Hypothalamus (tissue), 51 donors: ENCODE measurements at places on chromosomes 5 and 9.

GRCh38 chr9:134632329-134632728 is 9.3 kb upstream of the COL5A1 start:
- no peak for DNase-seq

GRCh38 chr5:151607304-151607703 is 16.2 kb upstream of the FAT2 start:
- DNase-seq: no peak

DNA sequence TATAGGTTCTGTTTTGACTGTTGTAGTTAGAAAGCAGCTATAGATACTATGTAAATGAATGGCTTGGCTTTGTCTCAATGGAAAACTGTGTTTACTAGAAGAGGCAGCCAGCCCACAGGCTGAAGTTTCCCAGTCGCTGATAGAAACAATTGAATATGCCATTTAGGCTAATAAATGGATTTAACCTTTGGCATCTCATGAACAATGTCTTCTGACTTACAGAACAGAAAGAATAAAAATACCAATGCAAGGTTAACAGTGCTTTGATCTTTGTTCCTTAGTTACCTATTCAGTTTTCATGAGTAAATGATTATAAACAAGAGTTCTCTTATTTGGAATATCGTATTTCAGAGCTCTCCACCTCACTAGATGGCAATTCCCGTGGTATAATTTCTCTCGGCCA is 120.6 kb downstream of the PAM start:
- DNase-seq: no peak

GRCh38 chr9:136100700-136101614 is 5.9 kb upstream of the NACC2 start:
- DNase-seq: no peak

DNA sequence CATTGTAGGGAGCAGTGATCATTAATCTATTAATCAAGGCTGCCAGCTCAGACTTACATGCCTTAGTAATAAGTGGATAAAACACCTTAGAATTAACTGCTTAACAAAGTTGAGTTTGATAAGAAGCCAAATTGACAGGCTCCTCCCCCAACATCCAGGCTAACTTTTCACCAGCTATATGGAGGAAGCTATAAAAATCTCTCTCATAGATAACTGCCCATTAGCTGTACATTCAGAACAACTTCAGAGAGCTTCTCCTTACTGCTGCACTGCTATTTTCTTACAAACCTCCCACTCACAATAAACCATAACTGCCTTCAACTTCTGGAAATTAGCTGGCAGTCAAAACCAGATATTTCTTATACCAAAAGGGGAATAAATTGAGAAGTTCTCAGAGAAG is 364.1 kb downstream of the PRELID2 start:
- DNase-seq: no peak

DNA sequence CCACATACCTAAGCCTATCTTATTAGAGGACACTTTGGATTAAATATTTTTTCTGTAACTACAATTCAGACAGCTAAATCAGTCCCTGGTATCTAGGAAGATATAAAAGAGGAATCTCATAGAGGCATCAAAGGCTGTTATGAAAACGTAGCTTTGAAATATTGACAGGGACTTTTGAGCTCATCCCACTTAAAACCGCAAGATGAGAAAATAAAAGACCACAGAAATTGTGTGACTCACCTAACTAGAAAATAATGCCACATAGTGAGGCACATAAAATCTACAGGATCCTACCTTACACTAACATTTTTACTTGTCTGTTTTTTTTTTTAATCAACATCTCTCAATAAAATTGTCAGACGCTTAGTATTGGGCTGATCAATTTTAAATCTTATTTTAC is 686.5 kb upstream of the COX7C start:
- DNase-seq: no peak

- DNase-seq: no peak
Observed at GRCh38 chr5:2299388-2300220, 416.9 kb upstream of the IRX4 start.

- DNase-seq: no peak
Observed at GRCh38 chr9:17005056-17005823, 129.6 kb upstream of the CNTLN start.

DNA sequence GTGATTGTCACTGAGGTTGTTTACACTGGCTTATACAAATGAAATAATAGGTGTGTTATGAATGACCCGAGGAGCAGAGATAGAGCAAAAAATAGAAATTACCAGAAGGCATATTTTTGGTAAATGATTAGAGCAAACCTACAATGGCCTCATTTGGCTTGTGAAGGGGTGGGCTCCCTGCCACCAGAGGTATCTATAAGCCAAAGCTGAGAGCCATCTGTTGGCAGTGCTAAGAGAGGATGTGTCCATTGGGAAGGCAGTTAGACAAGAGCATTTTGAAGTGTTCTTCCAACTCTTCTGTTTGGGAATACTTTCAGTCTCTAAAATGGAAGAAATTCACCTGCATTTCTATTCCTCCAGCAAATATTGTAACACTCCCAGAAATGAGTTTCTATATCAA is 10.6 kb downstream of the NIPAL4 start:
- DNase-seq: no peak

- DNase-seq: no peak
Observed at GRCh38 chr5:84028093-84028492, 307.4 kb upstream of the HAPLN1 start.

DNA sequence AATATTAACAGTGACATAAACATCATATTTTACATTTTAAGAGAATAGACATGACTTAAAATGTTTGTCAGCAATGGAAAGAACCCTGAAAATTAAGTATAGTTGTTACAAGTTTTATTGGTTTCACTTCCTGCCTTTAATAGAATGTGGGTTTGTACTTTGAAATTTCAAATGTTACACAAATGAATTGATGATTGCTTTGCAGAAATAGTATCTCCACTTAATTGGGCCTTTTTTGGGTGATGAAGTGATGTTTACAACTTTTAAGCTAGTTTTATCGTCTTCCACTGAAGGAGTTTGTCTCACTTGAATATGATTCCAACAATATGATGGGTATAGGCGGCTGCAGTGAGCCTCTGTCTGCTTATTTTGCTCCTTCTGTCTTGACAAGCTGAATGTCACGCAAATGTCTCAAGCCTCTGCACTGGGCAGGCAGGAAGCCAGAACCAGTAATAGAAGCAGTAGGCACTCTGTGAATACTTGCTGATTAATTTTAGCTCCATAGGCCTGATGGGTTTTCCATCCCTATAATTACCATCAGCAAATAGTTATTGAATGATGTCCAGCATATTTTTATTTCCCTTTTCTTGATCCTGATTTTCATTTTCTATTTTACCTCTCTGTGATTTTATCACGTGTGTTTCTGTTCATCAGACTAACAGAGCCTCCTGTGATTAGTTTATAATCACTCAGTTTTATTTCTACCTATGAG is 10.6 kb upstream of the NR3C1 start:
- DNase-seq: no peak

- DNase-seq: no peak
Observed at GRCh38 chr5:1472964-1473628, 27.9 kb upstream of the SLC6A3 start.

- no peak for DNase-seq
Observed at GRCh38 chr5:131976414-131977211, 31.1 kb upstream of the MEIKIN start.

GRCh38 chr5:157761690-157762621 is 18.4 kb downstream of the LSM11 start:
- no peak for DNase-seq

GRCh38 chr9:110555551-110556331 is 23.8 kb downstream of the SVEP1 start:
- DNase-seq: no peak

DNA sequence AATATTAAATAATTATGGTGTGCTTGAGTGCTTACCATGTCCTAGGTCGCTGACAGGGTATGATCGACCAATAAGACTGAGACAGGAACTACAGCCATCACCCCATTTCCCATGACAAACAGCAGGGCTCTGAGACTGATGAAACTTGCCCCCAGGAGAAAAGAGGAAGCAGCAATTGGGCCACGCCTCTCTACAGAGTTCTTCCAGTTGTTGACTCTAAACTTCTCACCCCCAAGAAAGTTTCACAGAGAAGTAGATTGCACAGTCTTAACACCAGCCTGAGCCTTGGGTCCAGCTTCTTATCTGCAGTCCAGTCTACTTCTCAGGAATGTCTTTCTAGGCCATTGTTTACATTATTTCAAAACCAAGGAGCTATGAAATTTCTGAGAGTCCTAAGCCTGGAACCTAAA is 182.2 kb upstream of the ANKRD55 start:
- peak; percentile 31 for DNase-seq

- DNase-seq: no peak
Observed at GRCh38 chr5:124592891-124593290, 153.5 kb downstream of the ZNF608 start.

DNA sequence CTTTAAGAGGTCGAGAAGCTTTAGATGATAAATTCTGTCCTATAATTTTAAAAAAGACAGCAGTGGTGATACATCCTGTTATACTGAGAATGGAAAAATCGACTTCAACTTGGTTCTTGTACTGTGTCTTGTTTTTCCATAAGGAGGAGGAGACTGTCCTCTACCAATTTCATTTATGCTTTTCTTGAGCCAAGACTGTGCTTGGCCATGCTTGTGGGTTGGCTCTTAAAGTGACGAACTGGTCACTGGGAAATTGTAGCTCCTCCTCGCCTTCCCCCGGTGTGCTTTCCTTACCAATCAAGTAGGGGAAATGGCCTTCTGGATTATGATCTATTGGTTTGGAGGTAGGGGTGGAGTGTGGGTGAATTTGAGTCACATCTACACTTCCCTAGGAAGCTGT is 67.1 kb upstream of the HSPB3 start:
- no peak for DNase-seq

GRCh38 chr9:88672874-88673689 is 138.1 kb downstream of the NXNL2 start:
- no peak for DNase-seq

GRCh38 chr5:13913962-13914361 is 30.5 kb downstream of the DNAH5 start:
- no peak for DNase-seq

DNA sequence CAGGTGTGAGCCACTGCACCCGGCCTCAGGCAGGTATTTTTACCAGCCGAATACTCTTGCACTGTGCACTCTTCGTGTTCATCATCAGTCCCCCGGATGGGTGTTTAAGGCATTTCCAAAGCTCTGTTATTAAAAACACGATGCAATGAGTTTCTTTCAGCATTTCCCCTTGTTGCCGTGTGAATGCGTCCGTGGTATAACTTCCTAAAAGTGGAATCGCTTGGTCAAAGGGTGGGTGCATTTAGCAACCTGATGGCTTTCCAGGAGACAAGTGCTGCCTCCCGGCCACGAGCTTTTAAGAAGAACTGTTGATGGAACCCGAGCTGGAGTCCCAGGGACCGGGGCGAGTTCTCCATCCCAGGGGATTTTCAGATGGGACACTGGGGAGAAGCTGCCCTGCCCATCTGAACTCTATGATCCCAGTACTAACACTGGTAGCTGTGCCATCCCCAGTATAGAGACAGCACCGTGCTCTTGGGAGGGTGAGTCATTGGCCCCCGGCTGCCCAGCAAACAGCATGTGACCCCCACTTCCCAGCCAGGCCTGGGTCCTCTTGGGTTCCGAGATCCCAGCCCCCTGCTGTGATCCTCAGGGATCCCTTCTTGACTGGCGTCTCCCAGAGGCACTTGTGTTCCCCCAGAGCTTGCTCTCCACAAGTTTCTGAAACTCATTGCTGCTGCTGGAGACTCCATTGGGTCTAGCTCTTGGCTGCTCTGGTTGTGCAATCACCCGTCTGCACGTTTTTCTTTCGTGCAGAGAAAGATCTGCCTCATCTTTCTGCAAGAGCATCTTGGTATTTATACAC is 169.5 kb upstream of the IER5L start:
- no peak for DNase-seq

DNA sequence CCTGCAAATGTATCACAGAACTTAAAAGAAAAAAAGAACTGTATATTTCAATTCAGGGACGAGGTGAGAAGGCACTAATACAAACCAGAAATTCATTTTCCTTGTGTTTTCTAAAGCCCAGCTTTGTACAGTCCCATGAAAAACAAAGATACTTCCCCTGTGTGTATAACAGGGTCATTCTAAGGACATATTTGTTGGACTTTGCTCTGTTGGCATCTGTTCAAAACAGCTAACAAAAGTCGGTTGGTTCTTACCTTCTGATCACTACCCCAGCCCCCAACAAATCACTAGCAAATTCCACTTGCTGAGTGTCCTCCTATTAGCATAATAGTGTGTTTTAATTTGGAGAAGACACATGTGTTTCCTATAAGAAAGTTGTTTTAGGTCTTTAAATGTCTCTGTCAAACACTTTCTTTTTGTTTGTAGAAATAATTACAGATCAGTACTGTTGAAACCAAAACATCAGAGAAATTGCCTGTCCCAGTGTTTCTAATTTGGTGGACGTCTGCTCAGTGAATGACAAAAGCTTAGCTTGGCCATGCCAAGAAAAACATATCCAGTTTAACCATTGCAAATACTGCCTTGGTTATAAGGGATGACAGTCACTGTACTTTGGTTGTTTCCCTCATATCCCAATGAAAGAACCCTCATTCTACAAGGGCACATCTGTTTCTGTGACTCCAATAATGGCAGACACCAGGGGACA is 480.5 kb downstream of the EBF1 start:
- DNase-seq: no peak

DNA sequence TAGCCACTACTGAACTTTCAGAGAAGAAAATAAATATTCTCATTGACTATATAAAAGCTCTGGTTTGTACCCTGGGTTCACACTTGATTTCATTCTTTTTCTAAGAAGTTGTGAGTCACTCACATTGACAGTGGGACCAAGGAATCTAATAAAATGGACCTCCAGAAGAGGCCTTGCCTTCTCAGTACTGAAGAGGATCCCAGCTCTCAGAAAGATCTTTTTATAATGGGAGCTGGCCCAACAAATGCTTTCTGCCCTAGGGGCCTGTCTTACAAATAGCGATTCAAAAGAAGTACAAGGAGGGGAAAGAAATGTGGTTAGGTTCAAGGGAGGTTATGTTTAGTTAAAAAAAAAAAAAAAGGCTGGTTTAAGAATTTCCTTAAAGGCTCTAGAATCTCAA is 237.9 kb downstream of the ISL1 start:
- DNase-seq: no peak

- no peak for DNase-seq
Observed at GRCh38 chr5:168734620-168735300, 155.6 kb upstream of the PANK3 start.

- no peak for DNase-seq
Observed at GRCh38 chr5:76794871-76795270, 24.0 kb upstream of the F2RL1 start.

DNA sequence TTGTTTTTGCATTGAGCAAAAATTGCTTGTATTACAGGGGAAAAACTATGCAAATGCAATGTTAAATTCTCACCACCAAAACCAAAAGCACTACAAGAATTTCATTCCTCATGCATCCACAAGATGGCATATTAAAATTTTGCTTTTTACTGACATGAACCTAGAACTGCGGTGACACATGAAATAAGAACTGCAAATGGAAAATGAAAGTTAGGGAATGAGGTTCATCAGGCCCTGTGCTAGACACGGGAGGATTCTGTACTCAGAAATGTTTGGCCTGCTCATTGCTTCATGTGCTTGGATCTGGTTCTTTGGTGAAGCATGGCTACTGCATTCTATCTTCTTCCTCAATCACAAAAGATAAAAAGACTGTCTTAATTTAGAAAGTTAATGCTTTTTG is 9.1 kb upstream of the RFK start:
- no peak for DNase-seq

- DNase-seq: no peak
Observed at GRCh38 chr9:33197279-33198152, 30.4 kb upstream of the B4GALT1 start.
